ENCODE measurements at places on chromosomes 1 and 21.

DNA sequence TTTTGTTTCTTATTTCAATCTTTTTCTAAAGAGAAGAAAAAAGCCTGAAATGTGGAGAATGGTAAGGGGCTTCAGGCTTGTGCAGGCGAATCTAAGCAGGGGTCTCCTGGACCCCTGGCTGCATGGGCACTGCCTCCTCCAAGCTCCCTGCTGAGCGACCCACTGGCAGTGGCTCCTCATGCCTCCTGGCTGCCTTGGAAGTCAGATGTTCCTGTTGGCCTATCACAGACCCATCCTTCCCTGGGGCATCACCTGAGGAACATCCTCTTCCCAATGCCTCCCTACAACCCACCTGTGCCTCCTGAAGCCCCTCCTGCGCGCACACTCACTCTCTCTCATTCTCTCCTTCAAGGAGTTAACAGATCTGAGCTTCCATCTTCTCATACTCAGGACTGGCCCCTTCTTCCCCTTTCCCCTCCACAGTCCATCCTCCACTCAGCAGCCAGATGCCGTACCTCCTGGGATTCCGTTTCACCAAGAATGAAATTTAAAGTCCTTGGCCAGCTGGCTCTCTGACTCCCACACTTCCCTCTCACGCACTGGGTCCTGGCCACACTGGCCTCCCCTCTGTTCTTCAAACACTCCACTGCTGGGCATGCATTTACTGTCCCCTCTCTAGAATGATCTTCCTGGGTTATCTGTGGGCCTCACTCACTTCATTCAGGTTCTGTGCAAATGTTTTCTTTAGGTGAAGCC lies 41.7 kb downstream of the AZIN2 start:
- DNase-seq: no peak

DNA sequence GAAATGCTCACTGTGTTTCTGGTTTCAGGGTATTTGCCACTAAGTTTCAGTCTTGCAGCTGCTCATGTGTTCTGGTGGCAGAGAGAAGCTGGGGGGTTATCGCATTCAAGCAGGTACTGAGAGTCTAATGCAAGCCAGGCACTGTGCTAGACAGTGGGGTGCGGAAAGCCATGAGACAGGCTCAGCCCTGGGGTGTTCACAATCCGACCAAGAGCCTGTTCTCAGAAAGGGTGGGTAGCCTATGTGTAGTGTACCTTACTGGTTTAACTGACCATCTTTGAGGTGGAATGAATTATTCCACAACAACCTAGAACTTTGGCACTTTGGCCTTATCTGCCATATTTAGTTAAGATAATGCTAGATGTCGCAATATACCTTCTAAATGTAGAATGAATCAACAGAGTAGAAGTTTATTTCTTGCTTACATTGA lies 55.3 kb upstream of the ROR1 start:
- no peak for DNase-seq

DNA sequence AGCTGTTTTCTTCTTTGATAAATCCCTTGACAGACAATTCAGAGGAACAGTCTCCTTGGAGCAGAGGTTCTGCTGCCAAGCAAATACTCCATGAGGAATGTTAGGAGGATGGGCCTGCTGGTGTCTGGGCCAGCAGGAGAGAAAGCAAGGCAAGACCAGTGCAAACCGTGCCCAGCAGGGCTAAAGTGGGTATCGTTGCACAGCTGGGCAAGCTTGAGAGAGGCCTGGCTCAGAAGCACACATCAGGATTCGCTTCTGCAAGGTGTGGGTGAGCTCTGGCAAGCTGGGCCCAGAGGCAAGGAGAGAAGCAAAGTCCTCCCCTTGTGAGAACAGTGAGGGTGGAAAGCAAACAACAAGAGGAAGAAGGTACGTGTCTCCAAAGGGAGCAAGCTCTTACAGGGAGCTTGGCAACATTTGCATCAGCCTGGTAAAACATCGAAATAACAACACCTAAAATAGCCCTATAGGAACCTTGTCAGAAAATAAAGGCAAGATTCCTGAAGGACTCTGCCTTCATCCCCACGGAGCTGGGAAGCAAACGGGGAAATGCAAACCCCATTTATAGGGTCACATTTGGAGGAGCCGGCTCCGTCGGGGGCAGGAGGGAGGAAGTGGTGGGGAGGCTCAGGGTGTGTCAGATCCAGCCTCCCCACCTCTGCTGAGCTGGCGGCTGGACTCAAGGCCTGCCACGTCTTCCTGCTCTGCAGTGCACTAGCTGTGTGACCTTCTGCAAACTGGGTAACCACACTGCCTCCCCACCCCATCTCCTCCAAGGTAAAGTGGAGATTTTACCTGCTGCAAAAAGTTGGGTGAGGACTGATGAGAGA lies 62.3 kb upstream of the HIVEP3 start:
- DNase-seq: no peak

DNA sequence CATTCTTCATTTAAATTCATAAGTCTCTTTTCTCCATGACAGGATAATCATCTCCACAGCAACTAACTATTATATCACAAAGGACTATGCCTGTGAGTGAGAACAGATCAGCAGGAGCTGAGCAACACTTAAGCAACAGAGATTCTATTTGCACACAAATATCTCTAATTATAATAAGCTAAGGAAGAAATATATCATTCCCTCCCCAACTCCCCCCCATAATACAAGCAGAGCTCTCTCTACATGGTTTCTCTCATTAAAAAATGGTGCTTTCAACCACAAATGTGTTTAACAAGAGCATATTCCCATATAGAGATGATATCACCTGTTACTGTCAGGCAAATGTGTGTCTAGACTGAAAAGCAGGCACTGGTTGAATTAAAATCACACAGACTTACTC lies 34.5 kb upstream of the NIBAN1 start:
- DNase-seq: no peak

DNA sequence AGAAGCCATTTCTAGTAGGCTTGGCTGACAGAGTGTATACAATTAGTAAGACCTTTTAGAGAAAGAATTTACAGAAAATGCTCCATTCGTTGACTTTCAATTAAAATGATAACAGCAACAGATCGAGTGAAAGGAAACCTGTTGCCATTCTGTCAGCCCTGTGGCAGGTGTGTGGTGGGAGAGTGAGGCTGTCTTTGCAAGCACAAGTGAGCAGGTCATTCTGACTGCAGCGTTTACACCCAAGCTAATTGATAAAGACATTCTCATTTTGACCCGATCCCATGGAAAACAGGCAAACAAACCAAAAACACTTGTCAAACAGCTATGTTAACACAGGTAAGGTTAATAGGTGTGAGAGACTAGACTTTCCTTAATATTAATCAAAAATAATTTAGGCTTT lies 257.3 kb downstream of the PTBP2 start:
- no peak for DNase-seq
